ENCODE measurements at places on chromosomes 6 and 20.

DNA sequence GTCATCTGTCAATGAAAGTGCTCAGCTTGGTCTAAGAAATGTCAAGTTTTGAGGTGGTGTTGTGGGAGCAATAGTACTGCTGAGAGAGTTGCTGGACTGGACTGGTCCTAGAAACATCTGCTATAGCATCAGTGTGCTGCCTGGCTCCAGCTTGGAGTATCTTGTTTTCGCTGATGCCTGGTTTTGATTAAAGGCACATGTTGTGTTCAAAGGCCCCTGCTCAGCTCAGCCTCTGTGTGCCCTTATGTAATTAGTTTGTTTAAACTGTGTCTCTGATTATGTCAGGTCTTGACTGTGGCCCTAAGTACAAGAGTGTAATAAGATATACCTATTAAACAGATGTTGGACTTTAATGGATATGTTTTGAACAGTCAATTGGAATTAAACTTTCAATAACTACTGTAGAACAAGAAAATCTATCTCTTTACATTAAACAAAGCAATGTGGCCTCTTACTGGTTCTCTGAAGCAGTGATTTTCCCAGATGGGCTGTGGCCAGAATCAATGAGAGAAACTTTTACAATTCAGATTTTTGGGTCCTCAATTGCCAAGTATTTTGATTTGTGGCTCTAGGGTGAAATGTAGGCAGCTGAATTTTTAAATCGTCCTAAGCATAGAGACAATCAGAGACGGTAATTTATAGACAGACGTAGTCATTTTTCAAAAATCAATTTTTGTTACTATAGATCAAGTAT is 668.2 kb downstream of the DHX35 start:
- DNase-seq: no peak

- peak; percentile 78 for DNase-seq
These were observed 16.1 kb downstream of the FGD2 start for GRCh38 chr6:37021356-37022129.

- no peak for DNase-seq
These were observed 250.6 kb downstream of the SAMD5 start for GRCh38 chr6:147759093-147759492.

DNA sequence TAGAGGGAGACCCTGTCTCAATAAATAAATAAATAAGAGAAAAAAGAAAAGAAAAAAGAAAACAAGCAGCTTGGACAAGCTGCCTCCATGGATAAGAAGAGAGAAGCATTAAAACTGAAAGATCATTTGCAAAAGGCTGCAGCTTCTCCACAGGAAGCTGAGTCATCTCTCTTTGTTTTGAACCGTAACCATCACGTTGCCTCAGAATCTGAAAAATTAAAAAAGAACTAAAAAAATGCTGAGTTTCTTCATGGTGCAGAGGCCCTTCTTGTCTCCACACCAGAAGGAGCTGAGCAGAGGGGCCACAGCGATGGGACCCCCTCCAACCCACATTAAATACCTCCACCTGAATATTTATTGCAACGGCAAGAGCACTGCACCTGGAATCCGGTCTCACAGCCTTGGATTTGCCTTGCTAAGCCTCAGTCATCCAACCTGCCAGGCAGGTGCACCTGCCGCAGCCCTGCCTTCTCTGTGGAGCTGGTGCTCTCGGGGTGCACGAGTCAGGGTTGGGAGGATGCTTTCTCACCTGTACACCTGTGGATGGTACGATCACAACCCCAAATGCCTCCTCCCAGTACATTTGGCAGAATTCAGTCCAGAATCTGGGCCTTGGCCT is 28.1 kb downstream of the TOX2 start:
- peak; percentile 34 for DNase-seq

DNA sequence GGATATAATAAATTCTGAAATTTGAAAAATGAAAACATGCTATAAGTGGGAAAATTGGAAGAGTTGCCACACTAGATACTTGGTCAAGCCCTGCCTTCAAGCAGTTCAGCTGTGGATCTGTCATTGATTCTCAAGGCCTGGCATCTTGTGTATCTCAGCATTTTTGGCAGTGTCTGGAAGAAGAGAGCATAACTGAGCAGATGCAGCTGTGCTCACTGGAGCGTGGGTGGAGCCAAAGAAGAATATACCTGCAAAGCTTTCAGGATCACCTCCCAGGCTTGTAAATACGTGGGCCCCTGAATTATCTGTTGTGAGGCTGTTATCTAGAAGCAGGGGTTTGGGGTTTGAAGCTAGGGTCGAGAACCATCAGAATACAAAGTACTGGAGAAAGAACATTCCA is 31.3 kb upstream of the CHD6 start:
- DNase-seq: no peak

GRCh38 chr6:126064257-126064747 is 78.0 kb downstream of the TRMT11 start:
- DNase-seq: no peak

DNA sequence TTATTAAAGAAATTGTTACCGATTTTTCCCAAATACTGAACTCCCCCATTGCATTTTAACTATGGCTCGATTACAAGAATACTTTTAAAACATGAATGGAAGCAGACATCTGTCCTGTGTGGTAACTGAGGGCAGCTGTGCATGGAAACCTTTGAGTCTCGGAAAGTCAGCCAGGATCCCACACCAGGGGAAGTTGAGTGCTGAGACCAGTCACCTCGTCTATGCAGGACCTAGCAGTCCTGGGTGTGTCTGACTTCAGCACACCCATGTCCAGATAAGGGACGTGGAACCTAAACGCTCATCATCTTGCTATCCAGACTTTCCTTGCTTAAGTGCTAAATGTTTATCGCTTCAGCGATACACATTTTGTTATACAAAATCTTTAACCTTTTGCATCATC is 6.1 kb downstream of the RIN2 start:
- no peak for DNase-seq
